ENCODE measurements at places on chromosomes 3 and 15.

DNA sequence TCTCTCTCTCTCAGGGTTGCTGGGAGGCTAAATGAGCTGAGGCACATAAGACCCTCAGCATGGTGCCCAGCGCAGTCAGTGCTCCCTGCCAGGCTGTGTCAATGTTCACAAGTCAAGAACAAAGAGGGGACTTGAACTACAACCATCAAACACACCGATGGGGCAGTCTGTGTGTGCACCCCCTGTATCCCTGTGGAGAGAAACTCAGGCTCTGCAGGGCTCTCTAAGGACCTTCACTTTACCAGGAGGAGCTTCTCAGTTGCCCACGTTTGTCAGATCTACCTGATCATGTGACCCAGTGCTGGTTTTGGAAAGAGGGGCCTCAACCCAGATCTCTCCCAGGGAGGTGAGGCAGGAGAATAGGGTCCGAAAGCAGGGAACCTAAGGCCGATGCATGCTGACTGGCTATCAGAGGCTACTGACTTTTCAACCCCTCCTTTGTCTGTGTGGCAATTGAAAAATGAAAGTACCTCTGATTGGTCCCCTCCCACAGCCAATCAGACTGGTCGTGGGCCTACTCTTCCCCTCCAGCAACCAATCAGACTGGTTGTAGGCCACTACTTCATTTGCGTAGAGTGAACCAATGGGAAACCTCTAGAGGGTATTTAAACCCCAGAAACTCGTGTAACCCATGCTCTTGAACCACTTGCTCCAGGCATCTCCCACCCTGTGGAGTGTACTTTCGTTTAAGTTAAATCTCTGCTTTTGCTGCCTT lies 34.0 kb downstream of the RHCG start:
- no peak for DNase-seq

DNA sequence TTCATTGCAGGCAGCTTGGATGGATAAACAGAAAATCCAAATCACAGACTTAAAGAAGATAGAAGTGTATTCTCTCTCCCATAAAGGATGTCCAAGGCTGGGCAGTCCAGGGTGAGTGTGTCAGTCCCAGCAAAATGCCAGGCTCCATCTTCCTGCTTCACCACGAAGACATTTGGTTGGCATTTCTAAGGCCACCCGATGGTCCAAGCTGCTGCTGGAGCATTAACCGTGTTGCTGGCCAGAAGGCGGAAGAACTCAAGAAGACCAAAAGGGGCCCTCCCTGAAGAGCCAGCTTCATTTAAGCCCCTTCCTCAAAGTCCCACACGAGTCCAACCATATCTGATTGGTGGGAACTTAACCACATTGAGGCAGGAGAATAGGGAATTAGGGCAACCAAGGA lies 3.0 kb upstream of the CYP11A1 start:
- DNase-seq = no peak

- DNase-seq = no peak
These were observed 50.8 kb downstream of the CPN2 start for GRCh38 chr3:194300382-194300758.

- DNase-seq = no peak
These were observed 147.9 kb downstream of the IMPG2 start for GRCh38 chr3:101172516-101172915.

Measured in stimulated activated naive CD8-positive, alpha-beta T cell treated with anti-CD3 and anti-CD28 coated beads, Interleukin-15, amount 100 ng/mL, for 72 hours (primary cell).